ENCODE measurements at places on chromosomes 5 and 9.

- no peak for DNase-seq
Observed at GRCh38 chr5:163963881-163964280, 458.5 kb downstream of the MAT2B start.

GRCh38 chr9:137236936-137237421, 4.1 kb upstream of the TUBB4B start:
- DNase-seq: no peak

GRCh38 chr5:68683632-68684036, 410.2 kb upstream of the SLC30A5 start:
- peak; percentile 91 for DNase-seq

- DNase-seq: no peak
Observed at GRCh38 chr5:5320062-5320805, 102.2 kb upstream of the ICE1 start.

DNA sequence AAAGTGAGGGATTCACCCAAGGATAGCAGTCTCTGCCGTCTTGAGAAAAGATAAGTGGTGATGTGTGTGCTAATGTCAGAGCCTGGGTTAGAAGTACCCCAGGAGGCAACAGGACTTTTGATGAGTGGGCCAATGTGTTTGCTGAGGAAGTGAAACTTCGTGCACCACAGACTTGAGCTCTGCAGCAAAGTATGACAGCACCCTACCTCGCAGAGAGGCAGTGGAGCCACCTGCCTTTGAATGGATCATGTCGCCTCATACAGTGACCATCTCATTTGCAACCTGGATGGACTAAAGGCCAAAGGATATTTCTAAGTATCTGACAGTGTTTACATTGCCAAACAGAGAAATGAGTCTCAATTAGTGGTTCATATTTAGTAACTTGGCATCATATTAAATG, 593.9 kb upstream of the GRAMD2B start:
- no peak for DNase-seq

GRCh38 chr9:134234001-134234660, 69.8 kb upstream of the RNU6ATAC start:
- no peak for DNase-seq

DNA sequence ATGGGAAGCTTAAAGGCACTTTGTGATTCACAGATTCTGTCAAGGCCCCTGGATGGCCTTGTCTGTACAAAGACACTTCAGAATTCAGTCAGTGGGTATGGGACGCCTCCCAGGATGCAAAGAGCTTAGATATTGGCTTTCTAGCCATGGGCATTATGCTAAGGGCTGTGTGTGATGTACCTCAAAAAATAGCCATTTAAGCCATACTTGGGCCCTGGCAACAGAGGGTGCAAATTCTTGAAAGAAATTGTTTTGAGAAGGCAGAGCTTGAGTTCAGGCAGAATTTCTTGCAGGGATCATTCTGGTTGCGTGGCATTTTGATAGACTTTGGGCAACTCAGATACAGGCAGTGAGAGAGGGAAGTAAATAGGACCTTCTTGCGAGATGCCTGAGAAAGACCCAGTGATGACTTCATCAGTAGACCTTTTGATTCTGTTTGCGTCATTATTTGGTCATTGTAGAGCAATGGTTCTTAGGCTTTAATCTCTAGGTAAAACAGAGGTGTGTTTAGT, 3.9 kb downstream of the CYFIP2 start:
- DNase-seq: no peak
